Kidney (tissue), 22 donors: ENCODE measurements at places on chromosomes 16 and 17.
A peak's percentile ranks its signal among the peaks of the same experiment; 100 is the strongest.

DNA sequence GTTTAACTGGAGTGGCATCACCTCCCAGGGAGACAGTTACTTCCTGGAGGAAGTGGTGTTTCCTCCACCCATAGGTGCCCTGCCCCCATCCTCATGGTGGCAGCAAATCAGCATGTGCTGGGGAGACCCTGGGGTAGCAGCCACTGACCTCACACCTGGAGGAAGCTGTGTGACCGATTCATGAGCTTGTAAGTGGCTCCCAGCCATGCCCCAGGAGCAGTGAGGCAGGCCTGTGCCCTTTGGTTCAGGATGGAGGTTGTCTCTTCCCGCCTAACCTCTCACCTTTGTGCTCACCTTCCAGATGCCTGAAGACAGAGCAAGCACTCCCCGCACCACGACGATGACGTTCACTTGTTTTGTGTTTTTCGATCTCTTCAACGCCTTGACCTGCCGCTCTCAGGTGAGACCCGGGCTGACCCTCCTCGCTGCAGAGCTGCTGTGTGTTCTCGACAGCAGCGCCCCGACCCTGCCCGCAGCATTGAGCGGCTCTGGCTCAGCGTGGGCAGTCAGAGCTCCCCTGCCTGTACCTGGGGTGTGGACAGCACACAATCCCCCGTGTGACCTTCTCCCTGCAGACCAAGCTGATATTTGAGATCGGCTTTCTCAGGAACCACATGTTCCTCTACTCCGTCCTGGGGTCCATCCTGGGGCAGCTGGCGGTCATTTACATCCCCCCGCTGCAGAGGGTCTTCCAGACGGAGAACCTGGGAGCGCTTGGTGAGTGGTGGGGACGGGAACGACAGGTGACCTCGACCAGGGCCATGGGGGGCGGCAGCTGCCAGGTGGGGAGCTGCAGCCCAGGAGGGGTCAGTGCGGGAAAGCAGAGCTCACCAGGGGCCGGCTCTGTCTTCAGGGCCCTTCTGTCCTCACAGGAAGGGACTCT, 42.8 kb downstream of the MEAK7 start:
- DNase-seq, result no peak

DNA sequence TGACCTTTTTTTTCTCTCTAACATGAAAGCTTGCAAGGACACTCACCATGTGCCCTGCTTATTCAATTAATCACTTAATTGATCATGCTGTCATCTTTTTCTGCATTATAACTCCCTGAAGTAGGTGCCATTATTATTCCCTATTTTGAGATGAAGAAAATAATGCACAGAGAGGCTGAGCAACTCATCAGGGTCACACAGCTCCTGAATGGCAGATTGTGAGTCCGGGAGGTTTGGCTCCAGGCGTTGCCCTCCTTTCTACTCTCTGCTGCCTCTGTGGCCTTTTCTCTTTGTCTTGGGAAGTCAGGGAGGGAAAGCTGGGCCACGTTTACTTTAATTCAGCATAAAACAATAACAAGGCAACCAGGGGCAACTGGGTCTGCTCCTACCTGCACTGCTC, 17.2 kb upstream of the N4BP1 start:
- no peak for DNase-seq

DNA sequence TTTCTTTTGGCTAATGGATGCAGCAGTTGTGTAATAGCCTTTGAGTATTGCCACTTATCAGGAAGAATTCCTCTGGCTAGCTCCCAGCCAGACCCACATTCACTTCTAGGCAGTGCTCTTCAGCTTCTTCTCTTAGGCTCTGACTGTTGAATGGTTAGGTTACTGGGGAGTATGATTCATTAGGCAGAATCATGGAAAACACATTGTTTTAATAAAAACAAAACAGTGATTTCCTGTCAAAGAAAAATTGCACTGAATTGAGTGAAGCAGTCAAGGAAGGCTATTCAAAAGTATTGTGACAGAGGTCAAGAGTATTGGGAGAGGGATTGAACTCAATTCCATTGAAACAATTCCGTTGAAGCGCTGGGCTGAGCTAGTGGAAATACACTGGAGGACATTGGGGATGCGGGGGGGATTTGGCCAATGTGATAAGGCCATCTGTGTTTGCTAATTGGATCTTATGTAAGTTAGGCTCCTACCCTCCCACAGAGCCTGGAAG, 68.0 kb downstream of the CNTNAP4 start:
- DNase-seq, result no peak

- DNase-seq, result no peak
Measured at GRCh38 chr17:58788199-58788598, 32.5 kb downstream of the PPM1E start.

DNA sequence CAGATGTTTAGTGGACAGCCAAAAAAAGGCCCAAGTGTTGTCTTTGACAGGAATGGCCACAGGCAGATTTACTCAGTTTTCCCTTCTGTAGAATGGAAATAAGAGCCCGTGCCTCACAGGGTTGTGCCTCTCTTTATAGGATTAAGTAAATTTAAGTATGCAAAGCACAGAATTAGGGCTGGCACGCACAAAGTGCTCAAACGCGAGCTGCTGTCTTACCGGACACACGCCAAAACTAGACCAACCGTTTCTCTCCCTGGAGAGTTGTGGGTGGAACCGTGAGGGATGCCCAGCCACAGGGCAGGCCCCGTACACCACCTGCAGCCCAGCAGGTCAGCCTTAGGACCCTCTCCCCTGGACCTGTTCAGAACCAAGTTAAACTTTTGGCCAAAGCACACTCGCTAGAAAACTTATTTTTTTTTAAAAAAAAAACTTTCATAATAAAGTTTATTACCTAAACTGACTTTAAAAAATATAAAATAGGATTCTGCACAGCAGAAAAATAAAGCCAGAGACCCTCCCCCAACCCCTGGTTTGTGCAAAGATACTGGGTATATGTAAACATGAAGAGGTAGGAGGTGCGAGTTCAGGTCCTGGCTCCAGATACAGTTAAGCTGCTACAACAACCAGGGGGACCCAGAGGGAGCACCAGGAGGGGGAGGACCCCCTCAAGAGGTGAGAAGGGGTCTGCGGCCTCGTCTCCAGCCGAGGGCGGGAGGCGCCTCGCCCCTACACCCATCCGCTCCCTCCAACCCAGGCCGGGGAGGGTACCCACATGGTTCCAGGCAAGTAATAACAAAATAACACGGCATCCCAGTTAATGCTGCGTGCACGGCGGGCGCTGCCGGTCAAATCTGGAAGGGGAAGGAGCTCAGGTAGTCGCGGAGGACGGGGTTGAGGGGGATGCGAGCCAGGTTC, 1.8 kb downstream of the SOCS1 start:
- DNase-seq, result no peak

DNA sequence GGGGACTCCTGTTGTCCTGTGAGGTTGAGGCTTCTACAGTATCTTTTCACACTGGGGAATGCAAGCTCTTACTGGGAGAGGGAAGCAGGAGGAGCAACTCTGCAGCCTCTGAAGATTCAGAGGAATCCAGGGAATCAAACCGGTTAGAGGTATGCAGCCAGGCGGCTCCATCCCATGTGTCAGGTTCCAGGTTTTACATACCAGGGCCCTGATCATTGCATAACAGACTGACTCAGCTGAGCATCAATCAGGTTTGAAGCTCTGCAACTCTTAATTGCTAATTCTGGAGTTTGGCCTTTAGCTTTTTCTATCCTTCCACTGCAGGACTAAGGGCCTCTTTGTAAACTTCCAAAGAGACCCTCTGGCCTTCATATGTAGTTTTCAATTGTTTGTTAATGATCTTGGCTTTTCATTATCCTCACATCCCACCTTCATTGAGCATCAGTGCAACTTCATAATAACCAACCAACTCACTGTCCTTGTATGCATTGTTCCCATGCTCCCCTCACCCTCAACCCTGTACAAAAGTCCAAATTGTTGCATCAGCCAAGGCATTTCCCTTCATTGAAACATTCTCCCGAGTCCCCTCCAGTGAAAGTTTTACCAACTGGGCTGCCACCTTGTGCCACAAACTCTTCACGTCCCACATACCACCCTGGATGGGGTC, 59.7 kb upstream of the DHX40 start:
- no peak for DNase-seq

DNA sequence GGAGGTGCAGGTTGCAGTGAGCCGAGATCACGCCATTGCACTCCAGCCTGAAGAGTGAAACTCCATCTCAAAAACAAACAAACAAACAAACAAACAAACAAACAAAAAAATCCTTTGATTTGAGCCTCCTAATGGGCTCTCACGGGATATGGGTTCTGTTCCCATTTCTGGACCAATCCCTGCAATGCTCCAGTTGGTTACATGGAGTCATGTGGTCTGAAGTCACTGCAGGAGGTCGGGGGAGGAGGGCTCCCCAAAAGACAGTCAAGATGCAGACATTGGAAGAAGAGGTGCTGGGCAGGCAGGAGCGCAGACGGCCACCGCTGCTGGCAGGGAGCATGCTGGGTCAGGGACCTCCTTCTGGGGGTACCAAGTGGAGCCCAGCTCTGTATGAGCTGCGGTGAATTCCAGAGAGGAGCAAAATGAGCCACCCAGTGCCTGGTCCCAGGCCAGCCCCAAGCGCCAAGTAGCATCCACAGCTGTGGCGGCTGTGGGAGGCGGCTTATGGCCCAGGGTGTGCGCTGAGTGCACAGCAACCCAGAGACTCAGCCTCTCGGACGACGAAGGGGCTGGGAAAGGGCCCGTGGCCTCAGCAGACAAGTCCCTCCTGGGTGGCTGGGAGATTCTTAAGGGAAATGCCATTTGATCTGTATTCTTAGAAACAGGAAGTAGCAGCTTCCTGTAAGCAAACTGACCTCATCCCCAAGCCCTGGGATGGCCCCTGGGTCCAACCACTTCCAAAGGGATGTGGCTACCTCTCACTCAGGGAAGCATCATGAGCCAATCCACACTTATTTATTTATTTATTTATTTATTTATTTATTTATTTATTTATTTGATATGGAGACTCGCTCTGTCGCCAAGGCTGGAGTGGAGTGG, 19.6 kb upstream of the ATP2A3 start:
- DNase-seq, result no peak

DNA sequence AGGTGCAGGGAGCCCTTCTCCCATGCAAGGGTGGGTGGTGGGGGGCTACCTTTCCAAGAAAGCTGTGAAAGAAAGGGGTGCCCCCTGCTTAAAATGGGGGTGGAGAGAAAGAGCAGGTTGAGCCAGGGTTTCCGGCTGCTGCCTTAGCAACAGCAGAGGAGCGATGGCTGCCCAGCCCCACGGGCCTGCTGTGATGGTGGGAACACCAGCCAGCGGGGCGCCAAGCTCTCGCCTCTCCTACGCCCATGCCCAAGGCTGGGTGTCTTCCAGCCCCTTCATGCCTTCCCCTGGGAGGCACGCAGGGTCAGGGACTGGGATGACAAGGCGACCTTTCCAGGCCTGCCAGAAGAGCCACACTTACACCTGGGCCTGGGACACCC, 3.0 kb downstream of the FMNL1 start:
- DNase-seq, result no peak

- DNase-seq, result no peak
Measured at GRCh38 chr16:61791464-61791863, 244.8 kb downstream of the CDH8 start.

DNA sequence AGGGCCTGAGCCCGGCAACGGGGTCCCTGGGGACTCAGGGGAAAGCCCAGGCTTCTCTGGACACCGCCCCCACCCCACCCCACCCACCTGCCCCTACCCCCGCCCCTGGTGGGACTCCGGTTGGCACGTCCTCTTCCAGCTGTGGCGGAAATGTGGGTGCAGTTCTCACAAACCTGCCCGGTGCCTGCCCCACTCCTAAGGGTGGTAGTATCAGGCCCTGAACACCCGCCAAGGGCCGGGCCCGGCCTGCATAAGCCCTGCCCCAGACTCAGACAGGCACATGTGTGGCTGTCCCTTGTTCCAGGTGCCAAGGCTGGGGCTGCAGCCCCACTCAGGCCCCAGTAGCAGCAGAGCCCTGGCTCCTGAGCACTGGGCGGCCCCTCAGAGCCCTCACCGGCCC, 58.1 kb downstream of the ACTG1 start:
- DNase-seq, result no peak

GRCh38 chr16:65704866-65705265, 583.0 kb upstream of the CDH11 start:
- DNase-seq, result no peak

- DNase-seq, result no peak
Measured at GRCh38 chr17:46151762-46152161, 41.5 kb downstream of the KANSL1 start.

GRCh38 chr16:75345711-75346110, 87.6 kb downstream of the CFDP1 start:
- DNase-seq, result no peak

GRCh38 chr17:80992077-80992947, 671 bp downstream of the CHMP6 start:
- no peak for DNase-seq

GRCh38 chr16:67192781-67193361, 916 bp downstream of the E2F4 start:
- no peak for DNase-seq

- no peak for DNase-seq
Measured at GRCh38 chr17:67399676-67400075, 22.6 kb downstream of the PITPNC1 start.

GRCh38 chr17:44960691-44961090, 7.4 kb downstream of the C1QL1 start:
- peak; percentile 52 for DNase-seq

GRCh38 chr16:27174798-27175197, 28.5 kb upstream of the KDM8 start:
- no peak for DNase-seq

- DNase-seq, result no peak
Measured at GRCh38 chr17:6683730-6684459, 29.3 kb downstream of the SLC13A5 start.

DNA sequence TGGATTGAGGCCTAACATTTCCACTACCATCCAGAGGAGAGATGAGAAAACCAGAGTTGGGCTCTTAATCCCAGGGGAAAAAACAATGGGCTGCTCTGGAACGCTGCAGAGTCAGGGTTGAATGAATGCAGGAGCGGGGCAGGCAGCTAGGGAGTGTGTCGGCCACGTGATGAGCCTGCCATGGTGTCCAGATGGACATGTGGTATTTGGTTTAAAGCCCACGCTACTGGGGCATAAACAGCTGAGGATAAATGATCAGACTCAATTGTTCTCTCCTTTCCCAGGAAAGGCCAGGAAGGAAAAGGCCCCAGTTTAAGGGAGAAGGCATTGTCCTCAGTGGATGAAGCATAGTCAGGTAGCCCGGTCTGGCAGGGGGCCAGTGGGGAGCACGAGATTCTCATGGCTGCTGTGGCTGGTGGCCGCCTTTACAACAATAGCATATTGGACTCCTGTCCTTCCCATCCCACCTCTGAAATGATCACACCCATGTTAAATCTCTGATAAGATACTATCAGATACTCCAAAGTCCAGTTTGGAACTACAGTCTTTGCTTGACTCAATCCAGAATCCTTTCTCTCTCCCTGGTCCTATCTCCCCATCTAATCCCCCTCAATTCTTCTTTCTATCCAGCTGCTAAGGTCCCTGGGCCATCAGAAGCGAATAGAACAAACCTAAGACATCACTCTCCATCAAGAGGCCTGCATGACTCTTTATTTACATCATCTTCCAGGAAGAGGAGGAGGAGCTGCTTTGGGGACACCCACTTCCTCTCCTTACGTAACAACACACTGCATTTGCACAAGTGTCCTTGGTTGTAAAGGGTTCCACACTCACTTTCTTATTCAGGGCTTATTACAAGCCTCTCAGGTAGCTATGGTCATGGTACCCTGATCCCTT, 20.4 kb downstream of the CA4 start:
- DNase-seq, result no peak

- peak; percentile 95 for DNase-seq
Measured at GRCh38 chr17:81339534-81340296, 44.6 kb upstream of the SLC38A10 start.
